ENCODE measurements at places on chromosomes 3 and 15.

- DNase-seq: no peak
Observed at GRCh38 chr3:138195481-138195880, 8.4 kb downstream of the ARMC8 start.

DNA sequence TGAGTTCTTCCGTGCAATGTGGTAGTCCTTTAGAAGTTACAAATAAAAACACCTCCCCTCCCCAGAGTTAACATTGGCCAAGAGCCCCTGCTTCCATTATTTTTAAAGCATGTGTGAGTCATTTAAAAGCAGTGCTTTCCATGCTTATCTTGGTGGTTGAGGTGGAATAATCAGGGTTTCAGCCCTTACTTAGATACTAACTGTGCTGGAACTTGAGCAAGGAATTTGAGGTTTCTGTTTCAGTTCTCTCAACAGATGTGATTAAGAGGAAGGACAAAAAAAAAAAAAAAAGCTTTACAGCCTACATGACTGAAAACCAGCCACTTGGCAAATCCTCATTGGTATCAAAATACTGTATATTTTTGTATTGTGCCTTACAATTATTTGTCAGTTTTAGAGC, 64.5 kb downstream of the CGNL1 start:
- no peak for DNase-seq

DNA sequence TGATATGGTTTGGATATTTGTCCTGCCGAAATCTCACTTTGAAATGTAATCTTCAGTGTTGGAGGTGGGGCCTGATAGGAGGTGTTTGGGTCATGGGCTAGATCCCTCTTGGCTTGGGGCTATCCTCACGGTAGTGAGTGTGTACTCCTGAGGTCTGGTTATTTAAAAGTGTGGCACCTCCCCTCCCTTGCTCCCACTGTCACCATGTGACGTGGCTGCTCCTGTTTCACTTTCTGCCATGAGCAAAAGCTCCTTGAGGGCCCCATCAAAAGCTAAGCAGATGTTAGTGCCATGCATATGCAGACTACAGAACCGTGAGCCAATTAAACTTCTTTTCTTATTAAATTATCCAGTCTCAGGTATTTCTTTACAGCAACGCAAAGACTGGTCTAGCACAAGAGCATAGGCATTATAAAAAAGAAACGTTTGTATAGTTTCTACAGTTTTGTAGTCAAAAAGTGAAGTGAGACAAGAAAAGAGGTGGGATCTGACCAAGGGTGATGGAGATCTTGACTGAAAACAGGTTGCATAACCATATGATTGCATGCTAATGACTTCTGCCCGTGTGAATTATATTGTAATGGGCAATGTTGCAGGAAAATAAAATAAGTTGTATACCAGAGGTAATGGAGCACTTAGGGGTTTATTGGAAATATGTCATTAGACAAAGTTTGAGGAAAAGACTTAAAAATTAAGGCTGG, 28.5 kb upstream of the CLASP2 start:
- DNase-seq: no peak

- no peak for DNase-seq
Observed at GRCh38 chr3:133709139-133709750, 36.9 kb upstream of the TF start.

DNA sequence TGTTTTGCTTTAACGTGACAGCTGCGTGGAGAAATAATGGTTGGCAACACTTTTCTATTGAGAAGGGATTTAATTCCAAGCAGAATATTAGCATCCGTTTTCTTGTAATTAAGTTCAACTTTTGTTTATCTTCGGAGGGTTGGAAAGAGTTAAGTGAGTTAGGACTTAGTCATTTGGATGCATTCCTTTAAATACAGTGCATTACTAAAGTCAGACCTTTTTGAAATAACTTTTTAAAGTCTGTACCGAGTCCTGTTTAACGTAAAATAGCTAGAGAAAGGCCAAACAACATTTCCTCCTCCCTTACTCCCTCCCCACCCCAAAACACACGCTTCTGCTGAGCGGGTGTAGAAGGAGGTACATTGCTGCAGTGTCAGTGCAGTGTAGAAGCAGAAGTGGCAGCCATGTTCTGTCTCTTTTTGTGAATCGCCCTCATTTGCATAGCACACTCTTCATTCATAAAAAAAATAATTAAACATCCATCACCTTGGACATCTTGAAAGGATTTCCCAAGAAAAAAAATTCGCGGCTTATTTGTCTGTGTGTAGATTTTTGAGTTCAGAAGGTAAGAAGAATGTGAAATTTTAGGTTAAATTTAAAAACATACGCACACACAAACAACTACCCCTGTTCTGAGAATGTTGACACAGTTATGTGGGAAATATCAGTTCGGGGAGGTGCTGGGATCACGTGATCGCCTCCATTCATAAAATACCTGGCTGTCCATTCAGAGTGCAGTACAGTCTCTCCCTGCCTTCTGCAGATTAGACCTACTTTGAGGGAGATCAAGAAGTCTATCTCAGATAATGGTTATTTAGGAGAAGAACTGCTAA, 1.6 kb downstream of the SPRED1 start:
- DNase-seq: peak; percentile 43

GRCh38 chr3:25692341-25692740, 27.6 kb upstream of the TOP2B start:
- no peak for DNase-seq

- DNase-seq: no peak
Observed at GRCh38 chr3:194554473-194555123, 67.8 kb upstream of the ATP13A3 start.

DNA sequence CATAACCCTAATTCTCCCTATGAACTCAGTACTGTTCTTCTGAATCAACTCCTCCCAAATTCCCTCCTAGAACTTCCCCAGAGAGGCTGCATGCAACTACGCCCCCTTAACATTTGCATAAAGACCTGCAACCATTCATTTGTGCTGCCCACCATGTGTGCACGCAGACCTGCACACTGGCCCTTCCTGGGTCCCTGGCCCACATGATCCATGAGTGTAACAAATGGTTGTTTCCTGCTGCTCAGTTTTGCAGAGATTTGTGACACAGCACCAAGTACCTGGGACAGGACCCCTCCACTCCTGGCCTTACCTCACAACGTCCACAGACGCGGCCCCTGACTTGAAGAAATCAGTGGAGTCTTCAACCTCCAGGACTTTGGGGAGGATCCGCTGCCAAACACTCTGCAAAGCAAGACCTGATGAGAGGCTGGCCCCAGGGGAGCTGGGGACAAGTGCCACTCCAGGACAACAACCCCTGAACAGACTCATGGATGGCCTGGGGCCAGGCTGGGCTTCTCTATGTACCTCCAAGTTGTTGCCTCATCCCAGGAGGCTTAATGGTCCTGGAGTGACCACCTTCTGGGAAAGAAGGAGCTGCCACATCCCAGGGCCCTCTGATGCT, 33.8 kb downstream of the ALDH1L1 start:
- DNase-seq: no peak
